ENCODE measurements at places on chromosomes 11 and 22. TPM values are rescaled to one million over a fixed set of nuclear protein-coding genes. Genes with fewer than 3 reads are reported as not detected.

Gene SCGB1D1
- not detected for total RNA-seq

Gene KLHDC7B
- not detected for total RNA-seq

Gene FOLR2
- total RNA-seq, result not detected

Gene MMP13
- total RNA-seq, result 2.4 TPM

Gene MFRP
- not detected for total RNA-seq

Gene CRYBB3
- 1.2 TPM for total RNA-seq

Gene BCO2
- total RNA-seq, result 2.9 TPM

Gene INS
- total RNA-seq, result not detected

Gene UCP3
- total RNA-seq, result 1.2 TPM

Gene UPK3A
- total RNA-seq, result not detected

Gene PVALB
- total RNA-seq, result not detected

Gene KCNA4
- not detected for total RNA-seq

All from PC-3 (cell line).